ENCODE measurements at places on chromosomes 2 and 18. TPM values are rescaled to one million over a fixed set of nuclear protein-coding genes. Genes with fewer than 3 reads are reported as not detected.

- no peak for DNase-seq
Measured at GRCh38 chr2:235045336-235045972, 93.6 kb downstream of the SH3BP4 start.

ASAP2 gene
- total RNA-seq = 46.7 TPM

- DNase-seq = no peak
Measured at GRCh38 chr18:26397019-26397418, 151.3 kb downstream of the KCTD1 start.

GRCh38 chr2:233416199-233416598 is 61.9 kb downstream of the DGKD start:
- DNase-seq = no peak

ITPRIPL1 gene
- total RNA-seq = 14.5 TPM

Measured in RPMI7951 (cell line).